Mammary microvascular endothelial cell (primary cell): ENCODE measurements at places on chromosomes 6 and 20. TPM values are rescaled to one million over a fixed set of nuclear protein-coding genes. Genes with fewer than 3 reads are reported as not detected.

Gene PLEKHG1
- 57.0 and 63.6 TPM in 2 replicates for total RNA-seq

Gene XKR7
- not detected in 2 replicates for total RNA-seq

Gene ENPP5
- total RNA-seq: not detected in 2 replicates

Gene BACH2
- total RNA-seq: 0.87 and 1.4 TPM in 2 replicates

Gene TAGAP
- total RNA-seq: 0.07 TPM in 1 of 2 replicates, not detected in the other

Gene SLC16A10
- not detected in 2 replicates for total RNA-seq

Gene DEFB126
- total RNA-seq: not detected in 2 replicates

Gene ARG1
- total RNA-seq: not detected in 2 replicates

Gene NKX2-4
- total RNA-seq: not detected in 2 replicates

Gene CALHM6
- not detected in 2 replicates for total RNA-seq

Gene AIF1
- total RNA-seq: not detected in 2 replicates

Gene MOG
- not detected in 2 replicates for total RNA-seq

Gene TRIM40
- total RNA-seq: not detected in 2 replicates

Gene BMP6
- total RNA-seq: 81.8 and 85.9 TPM in 2 replicates

Gene LY6G6F
- total RNA-seq: not detected in 2 replicates

Gene L3MBTL1
- total RNA-seq: 0.59 and 0.73 TPM in 2 replicates

Gene AP5S1
- 23.5 and 26.3 TPM in 2 replicates for total RNA-seq

Gene TTLL9
- not detected in 2 replicates for total RNA-seq

Gene LHFPL5
- 0.20 TPM in 1 of 2 replicates, not detected in the other for total RNA-seq
